ENCODE measurements at places on chromosomes 3 and 15.

GRCh38 chr15:85707519-85708338 lies 87.0 kb downstream of the KLHL25 start:
- ATAC-seq = peak; percentile 59

- ATAC-seq = no peak
Observed at GRCh38 chr15:101221902-101222301, 29.9 kb downstream of the CHSY1 start.

- no peak for ATAC-seq
Observed at GRCh38 chr15:85381850-85382751, 1.7 kb downstream of the AKAP13 start.

DNA sequence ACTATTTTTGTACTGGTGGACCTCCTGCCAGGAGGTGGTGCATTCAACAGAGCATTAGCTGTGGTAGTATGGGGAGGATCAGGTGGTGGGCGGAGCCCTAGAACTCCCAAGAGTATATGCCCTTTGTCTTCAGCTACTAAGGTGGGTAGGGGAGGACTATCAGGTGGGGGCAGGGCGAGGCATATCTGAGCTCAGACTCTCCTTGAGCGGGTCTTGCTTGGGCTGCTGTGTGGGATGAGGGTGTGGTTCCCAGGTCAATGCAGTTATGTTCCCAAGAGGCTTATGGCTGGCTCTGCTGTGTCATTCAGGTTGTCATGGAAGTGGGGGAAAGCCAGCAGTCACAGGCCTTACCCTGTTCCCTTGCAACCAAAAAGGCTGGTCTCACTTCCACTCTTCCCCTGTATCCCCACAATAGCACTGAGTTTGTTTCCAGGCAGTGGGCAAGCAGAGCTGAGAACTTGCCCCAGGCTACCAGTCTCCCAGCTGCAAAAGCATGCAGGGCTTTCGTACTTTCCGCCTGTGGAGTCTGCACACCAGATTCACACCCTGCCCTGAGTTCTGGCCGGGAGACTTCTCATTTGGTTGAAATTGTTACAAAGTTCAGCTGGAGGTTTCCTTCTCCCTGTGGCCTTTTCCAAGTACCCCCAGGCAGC lies 93.7 kb upstream of the DPPA4 start:
- no peak for ATAC-seq

DNA sequence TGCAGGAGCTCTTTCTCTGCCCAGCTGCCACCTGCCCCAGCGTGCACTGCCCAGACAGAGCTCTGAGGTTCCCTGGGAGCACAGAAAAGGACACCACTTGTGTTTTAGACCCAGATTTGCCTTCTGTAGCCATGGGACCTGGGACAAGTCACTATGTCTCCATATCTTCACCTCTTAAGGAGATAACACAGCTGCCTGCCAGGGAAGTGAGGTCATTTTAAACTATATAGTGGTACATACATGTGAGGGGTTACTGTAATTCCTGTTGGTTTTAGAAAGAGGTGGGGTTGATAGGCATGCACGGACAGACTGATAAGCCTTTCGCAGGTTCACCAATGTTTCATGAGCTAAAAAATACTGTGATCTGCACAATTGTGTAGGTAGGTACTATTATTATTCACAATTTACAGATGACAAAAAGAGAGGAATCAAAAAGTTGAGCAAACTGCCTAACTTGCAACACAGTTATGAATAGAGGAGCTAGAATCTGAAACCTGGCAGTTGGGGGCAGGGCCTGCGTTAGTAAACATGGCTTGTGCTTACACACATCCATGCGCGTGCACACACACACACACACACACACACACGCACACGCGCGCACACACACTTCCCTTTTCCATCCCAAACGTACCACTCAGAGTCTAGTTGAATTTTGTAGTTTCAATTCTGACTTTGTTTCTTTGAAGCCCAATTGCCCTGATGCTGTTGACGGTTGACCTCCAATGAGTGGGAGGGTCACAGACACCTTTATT lies 193.6 kb downstream of the FAM43A start:
- no peak for ATAC-seq

DNA sequence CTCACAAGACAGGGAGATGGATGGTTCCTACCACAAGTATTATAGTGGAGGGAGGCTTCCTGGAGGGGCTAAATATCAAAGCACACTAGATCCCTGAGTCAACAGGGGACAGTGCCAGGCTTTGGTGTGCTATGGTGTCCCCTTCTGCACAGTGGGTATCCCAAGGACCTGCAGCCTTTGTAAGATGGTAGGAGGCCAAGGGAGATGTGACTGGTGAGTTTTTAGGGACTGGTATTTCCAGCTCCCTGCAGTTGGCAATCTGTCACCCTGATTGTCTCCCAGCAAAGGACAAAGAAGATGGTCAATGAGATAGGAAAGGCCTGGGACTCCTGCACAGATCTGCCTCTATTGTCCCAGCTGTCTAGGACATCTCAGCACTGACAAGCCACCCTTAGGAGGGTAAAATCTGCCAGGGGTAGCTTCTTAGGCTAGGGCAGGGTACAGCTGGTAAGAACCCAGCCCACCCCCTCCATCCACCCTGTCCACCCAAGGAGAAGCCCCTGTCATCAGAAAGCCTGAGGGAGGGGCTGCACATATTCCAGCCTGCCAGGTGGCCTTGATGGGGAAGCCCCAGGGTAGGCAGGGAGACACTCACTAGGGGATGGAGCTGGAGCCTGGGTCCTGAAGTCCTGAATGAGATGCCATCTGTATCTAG lies 631 bp downstream of the CYP1A1 start:
- no peak for ATAC-seq

GRCh38 chr3:18751514-18751913 lies 326.4 kb upstream of the SATB1 start:
- no peak for ATAC-seq

DNA sequence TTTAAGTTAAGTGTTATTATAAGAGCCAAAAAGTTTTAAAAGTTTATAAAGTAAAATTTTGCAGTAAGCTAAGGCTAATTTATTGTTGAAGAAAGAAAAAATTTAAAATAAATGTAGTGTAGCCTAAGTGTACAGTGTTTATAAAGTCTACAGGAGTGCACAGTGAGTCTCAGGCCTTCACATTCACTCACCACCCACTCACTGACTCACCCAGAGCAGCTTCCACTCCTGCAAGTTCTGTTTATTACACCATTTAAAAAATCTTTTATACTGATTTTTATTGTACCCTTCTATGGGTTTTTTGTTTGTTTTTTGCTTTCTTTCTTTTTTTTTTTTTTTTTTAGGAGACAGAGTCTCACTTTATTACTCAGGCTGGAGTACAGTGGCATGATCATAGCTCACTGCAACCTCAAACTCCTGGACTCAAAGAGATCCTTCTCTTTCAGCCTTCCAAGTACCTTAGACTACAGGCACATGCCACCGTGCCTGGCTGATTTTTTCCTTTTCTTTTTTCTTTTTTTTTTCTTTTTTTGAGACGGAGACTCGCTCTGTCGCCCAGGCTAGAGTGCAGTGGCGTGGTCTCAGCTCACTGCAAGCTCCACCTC lies 25.9 kb downstream of the CSTA start:
- no peak for ATAC-seq

DNA sequence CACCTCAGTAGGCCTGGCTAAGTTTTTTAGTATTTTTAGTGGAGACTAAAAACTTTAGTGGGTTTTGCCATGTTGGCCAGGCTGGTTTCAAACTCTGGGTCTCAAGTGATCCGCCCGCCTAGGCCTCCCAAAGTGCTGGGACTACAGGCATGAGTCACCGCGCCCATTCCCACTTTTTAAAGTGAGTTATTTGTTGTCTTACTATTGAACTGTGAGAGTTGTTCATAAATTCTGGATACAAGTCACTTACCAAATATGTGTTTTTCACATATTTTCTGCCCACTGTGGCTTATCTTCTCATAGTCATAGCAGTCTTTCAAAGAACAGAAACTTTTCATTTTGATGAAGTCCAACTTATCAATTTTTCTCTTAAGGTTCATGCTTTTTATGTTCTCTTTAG lies 29.9 kb upstream of the SPSB4 start:
- no peak for ATAC-seq

DNA sequence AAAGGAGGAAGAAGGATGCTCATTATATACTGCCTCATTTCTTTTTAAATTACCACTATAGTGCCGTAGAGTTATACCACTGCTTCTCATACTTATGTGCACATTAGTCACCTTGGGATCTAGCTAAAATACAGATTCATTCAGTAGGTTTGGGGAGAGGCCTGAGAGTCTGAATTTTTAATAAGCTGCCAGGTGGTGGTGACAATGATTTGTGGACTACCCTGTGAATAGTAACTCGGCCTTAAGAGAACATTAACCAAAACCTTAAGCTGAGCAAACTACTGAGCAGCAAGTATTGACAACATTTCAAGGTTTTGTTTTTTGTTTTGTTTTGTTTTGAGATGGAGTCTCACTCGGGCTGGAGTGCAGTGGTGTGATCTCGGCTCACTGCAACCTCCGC lies 19.8 kb downstream of the UBA5 start:
- no peak for ATAC-seq

DNA sequence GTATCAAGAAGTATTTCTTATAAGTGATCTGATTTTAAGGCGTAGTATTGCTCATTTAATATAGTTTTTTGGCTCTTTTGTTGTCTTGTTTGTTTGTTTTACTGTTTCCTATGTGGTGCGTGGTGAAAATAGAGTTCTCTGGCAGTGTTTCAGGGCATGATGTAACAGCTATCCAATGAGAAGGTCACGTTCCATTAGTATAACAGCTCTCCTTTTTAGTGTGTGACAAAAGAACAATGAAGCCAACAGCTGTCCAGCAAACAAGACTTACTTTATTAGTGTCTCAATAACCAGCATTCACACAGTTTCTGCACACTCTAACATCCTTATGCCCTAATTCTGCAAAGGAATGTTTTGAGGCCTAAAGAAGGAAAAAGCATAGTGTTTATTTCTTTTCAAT lies 127.9 kb downstream of the SLC25A26 start:
- ATAC-seq = no peak

DNA sequence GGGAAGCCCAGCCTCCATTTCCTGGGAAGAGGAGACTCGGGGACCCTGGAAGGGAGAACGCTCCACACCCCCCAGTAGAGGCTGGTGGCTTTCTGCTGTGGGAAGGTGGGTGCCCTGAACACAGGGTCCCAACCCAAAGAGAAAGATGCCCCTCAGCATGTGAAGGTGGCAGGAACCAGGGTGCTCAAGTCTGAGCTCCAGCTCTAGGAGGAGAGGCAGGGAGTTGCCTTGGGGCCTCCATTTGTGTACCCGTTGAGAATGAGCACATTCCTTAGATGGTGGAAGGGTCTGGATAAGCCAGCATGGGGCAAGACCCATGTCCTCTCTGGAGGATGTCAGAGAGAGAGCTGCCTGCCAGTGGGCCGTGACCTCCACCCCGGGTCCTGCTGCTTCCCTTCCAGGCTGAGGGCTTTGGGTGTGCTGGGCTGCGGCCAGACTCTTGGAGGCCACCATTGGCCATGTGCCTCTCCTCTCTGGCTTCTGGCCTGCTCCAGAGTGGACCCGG lies 212.4 kb downstream of the TBC1D2B start:
- no peak for ATAC-seq

DNA sequence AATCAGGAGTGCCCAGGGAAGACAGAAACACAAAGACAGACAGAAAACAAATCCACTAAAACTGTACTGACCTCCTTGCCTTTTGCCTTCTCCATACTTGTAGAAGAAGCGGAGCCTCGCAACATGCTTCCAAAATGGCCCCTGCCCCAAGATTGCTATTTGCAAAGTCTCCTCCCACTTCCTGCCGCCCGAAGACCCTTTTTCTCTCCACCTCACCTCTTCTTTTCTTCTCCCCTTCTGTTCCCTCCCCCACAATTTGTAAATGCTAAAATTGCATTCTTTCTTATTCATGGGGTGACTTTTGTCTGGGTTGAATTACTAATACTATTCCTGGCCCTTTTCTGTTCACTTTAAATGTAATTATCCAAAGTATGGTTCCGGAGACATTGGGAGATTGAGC lies at the start of gene DPPA4:
Gene DPPA4 (minus strand): TSS at position 154 of the 400 bp plus-strand sequence. CDS start 29 bp downstream, at position 125.
- ATAC-seq = no peak

GRCh38 chr3:61729038-61729634 lies 167.8 kb downstream of the PTPRG start:
- ATAC-seq = no peak

GRCh38 chr3:103617961-103618360 lies 1183.1 kb downstream of the ZPLD1 start:
- ATAC-seq = no peak

- no peak for ATAC-seq
Observed at GRCh38 chr3:147838652-147839051, 429.5 kb downstream of the ZIC1 start.

GRCh38 chr15:82709421-82710207 lies at the start of gene AP3B2:
TSS of gene AP3B2 (minus strand) at chr15:82709875. CDS start at chr15:82709706, 169 bp downstream.
- peak; percentile 92 for ATAC-seq

GRCh38 chr15:90058308-90058707 lies 44.0 kb downstream of the IDH2 start:
- no peak for ATAC-seq

GRCh38 chr3:113436809-113437208 lies 4.5 kb downstream of the CFAP44 start:
- no peak for ATAC-seq

GRCh38 chr3:101527441-101527840 lies 14.4 kb upstream of the SENP7 start:
- ATAC-seq = no peak

DNA sequence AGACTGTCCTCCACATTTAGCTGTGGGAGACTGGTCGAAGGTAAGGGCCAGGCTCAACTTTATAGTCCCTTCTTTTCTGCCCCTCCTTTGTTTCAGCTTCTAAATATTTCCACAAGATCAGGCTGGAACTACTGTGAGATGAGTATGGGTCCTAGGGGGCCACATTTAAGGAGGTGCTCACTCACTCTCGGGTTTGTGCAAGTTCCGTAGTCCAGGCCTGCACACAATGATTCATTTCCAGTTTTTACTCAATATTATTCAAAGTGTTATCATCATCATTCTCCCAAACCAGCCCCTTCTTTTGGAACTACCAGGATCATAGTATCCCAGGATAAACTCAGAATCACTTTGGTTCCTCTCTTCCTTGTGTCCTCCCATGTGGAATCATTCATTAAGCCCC lies 289.1 kb downstream of the ADAMTSL3 start:
- ATAC-seq = no peak

- no peak for ATAC-seq
Observed at GRCh38 chr3:25940935-25941334, 151.0 kb downstream of the OXSM start.

DNA sequence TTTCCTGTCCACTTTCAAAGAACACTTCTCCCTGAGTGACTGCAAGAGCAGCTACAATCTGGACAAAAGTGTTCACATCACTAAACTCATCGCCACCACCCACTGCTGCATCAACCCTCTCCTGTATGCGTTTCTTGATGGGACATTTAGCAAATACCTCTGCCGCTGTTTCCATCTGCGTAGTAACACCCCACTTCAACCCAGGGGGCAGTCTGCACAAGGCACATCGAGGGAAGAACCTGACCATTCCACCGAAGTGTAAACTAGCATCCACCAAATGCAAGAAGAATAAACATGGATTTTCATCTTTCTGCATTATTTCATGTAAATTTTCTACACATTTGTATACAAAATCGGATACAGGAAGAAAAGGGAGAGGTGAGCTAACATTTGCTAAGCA lies 1.8 kb downstream of the CCRL2 start:
- ATAC-seq = no peak

DNA sequence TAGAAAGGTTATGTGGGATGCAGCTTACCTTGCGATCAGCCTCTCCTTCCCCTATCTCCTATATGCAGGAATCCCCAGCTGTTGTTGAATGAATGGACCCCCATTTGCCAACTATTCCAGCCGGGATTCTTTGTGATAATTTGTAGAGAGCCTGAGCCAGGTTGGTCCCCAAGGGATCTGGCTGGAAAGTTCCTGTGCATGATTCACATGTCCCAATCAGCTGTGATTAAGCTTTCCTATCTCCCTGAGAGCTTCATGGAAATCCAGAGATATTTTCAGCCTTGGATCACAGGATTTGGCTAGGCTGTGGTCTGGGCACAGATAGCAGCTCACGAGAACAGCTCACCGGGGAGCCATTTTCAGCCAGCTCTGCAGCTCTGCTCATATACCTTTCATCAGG lies 76.7 kb downstream of the ARNT2 start:
- ATAC-seq = peak; percentile 85

Measured in gastroesophageal sphincter (tissue), 4 donors.